ENCODE measurements at places on chromosomes 13 and 19.

DNA sequence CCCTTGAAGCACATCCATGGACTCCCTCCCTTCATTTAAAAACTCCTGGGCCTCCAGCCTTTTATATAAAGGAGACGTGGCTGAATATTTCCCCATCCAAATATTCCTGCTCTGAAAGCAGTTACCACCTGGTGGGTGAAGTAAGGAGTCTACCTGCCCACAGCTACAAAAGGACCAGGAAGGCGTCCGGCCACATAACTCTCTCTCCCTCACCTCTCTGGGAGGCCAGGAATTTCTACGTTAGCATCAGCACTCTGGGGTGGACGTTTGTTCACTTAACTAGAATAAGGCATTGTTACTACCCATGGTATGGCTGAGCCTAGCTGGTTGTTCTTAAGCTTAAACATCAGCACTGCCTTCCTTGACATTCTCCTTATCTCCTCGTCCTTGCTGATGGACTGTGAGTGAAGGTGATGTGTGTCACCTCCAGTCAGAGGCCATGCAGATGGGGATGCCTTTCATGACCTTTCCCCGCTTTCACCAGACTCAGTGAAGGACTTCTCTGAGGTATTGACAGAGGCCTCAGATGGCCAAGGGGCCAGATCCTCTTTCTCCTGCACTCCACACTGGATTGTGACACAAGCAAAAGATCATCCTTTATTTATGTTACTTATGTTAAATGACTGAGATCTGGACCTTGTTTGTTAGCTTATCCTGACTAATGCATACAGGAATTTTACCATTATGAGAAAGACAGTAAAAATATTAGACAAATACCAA lies 22.2 kb upstream of the KPNA3 start:
- DNase-seq = no peak

DNA sequence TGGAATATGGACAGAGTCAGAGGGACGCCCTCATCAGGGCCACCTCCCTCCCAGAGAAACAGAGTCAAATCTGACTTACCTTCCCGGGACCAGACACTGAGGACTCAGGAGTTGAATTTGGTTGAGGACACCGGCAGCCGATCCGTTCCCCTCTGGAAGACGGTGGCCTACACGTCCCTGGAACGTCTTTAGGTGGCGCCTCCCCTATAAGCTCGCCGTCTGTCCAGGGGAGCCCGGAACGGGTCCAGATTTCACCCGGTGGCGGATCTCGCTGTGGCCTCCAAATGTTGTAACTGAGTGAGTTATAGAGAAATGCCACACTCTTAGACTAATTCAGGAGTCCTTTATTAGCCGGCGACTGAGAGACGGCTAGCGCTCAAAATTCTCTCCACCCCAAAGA lies 9.0 kb downstream of the TNFSF14 start:
- no peak for DNase-seq

DNA sequence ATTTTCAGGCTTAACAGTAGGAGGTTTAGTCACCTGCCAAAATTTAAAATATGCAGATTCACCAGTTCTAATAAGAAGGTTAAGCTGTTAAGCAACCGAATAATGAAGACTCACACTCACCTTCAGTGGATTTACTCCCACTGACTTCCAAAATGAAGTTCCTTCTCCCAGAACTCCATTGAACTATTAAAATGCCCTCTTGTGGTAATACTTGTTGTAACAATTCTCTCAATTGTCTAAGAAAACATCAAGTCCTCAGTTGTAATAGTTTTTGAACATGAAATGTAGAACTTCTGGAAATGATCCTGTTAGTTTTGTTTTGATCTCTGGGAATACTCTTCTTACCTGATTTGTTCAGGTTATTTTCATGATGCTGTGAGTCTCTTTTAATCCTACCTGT lies 522.0 kb upstream of the ATXN8OS start:
- no peak for DNase-seq

DNA sequence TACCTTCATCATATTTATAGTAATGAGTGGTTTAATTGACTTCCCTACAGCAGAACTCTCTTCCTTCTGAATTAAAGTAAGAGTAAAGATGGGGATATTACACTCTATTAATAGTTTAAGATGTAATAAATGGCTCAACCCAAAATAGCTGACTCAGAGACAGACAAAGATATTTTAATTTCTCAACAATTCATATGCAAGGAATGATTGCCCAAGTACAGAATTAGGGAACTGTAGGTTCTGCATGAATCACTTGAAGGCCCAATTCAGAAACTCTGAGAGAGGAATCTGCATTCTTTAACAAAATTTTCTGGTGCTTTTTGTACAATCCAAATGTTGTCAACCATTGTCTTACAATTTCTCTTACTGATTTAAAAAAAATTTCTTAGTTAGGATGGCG lies 42.9 kb upstream of the PCDH9 start:
- DNase-seq = peak; percentile 61

DNA sequence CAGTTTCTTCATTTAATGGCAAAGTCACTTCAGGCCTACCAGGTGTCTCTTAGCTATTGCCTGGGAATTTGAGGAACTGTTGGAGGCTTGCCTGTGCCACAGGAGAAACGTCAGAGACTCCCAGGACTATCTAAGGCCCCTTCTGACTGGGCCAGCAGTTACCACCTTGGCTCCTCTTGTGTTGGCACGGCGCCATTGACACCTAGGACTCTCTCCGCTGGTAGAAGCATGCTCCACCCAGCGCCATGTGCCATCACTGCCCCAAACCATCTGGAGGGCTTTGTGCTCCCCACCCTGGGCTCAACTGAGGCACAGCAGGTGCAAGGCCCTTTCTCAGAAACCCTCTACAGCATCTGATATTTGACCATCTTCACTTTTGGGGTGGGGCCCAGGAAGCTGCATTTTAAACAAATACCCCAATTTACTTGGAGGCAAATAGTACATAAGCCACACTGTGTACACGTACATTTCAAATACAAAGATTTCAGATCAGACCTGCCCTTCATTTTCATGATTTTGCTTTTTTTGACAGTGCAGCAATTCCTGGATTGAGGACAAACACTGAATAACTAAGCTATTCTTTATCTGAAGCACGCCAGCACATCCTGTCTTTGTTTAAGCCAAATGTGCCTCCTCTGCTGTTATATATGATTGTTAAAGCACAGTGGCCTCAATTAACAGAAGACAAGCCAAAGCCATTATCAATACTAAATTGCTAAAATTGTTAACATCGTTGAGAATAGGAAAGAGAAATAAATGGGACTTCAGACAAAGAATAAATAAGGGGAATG lies 59.9 kb upstream of the TPP2 start:
- DNase-seq = no peak

GRCh38 chr13:43905435-43906031 lies 25.8 kb downstream of the LACC1 start:
- DNase-seq = peak; percentile 60

DNA sequence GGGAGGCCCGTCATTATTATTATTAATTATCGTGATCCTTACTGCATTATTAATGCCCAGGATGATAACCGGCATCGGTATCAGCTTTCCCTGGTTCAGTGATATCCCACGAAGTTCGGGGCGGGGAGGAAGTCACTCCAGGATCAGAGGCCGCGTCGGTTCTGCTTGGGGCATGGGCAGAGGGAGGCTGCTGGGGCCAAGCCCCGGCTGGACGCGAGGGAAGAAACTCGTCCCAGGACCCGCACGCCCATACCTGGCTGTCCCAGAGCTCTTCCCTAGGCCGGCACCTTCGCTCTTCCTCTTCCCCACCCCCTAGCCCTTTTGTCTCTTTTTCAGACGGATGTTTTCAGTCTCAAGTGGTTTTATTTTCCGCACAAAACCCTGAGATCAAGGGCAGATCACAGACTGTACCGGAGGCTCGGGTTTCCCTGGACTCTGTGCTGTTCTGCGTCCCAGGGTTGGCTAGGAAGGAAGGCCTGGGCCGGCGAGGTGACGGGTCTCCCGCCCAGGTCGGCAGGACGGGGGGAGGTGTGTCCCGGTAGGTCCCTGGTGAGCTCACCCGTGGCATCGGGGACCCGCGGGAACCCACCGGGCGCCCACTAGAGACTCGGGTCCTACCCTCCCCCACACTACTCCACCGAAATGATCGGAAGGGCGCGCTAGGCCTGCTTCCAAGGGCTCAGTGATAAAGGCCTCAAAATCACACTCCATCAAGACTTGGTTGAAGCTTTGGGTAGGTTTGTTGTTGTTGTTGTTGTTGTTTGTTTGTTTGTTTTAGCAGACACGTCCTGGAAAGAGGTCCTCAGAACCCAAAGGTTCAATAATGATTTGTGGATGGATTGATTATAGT lies 7.9 kb downstream of the ZIC2 start:
- DNase-seq = no peak

- peak; percentile 27 for DNase-seq
Measured at GRCh38 chr13:109249780-109250528, 536.4 kb downstream of the IRS2 start.

- no peak for DNase-seq
Measured at GRCh38 chr13:23905766-23906165, 8.5 kb upstream of the C1QTNF9B start.

DNA sequence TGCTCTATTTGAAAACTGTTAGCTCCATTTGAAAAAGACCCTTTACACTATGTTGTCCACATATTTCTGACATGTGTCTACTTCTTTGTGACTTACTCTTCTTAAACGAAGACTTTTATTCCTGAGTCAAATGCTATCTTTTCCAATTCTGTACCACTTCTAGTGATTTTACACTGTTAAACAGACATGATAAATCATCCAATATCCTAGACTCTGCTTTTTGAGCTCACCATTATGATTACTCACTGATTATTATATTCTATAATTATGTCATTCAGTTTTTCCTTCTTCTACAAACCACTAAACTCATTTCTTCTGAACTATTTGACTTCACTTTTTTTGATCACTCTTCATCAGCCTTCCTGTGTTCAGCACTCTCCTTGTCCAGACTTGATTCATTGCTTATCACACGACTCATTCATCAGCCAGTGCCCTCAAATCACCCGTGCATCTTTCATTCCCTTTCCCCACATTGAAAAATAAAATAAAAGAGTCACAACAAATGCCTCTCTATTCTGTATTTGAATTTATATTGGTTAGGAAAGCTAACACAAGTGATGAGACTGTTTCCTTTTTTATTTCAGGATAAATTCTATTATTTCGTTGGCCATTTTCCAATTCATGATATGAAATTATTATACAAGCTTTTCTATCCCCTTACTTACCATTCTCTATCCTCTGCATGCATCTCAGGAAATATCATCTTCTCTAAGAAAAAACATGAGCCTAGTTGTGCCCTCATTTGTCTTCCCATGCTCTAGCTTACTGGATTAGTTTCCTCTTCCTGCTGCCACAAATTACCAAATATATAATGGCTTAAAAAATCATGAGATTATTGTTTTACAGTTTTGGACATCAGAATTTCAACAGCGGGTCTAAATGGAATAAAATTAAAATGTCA lies 1482.1 kb upstream of the MIR17HG start:
- no peak for DNase-seq

GRCh38 chr13:110138010-110138699 lies 168.8 kb downstream of the COL4A1 start:
- DNase-seq = peak; percentile 78

GRCh38 chr13:31761951-31762350 lies 22.6 kb downstream of the RXFP2 start:
- DNase-seq = peak; percentile 48

DNA sequence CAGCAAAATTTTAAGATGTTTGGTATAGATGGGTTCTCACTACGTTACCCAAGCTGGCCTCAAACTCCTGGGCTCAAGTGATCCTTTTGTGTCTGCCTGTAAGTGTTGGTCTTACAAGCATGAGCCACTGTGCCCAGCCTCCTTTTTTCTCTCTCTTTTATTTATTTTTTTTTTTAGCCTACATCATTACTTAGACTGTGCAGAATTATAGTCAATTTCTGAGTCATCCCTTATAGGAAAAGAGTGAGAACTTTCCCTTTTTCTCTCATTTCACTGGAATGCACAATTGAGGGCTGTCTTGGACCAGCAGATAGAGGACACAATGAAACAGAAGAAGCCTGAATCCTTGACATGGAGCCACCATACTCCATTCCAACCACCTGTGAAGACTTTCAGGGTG lies 13.3 kb downstream of the TSKS start:
- no peak for DNase-seq

DNA sequence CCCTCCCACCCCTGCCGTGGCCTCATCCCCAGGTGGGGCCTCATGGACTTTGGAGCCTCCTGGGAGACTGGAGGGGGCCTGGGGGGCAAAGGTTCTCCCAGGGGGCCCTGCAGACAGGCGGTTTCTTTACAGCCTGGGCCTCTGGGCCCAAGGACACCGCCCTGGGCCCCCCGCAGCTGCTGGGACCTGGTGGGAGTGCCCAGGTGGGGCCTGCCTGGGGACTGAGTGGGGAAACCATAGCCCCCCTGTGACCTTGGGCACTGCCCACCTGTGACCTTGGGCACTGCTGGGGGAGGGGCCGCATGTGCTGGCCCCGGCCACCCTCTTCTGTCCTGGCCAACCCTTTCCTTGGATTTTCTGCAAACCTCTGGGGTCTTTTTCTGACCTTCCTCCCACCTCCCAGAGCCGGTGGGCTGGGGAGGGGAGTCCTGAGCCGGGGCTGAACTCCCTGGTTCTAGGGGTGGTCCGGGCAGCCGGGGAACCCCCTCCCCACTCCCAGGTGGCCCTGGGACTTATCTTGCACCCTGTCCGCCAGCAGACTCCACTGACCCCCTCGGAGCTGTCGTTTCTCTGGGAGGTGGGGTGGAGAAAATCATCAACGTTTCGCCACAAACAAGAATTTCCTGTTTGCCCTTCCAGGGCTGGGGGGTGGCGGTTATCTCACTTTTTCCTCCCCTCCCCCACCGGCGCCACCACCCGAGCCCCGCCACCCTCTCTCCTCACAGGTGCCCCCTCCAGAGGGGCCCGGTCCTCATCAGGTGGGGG lies 27.0 kb downstream of the ARID3A start:
- DNase-seq = peak; percentile 71

- DNase-seq = no peak
Measured at GRCh38 chr13:30016398-30016797, 166.0 kb upstream of the UBL3 start.

GRCh38 chr13:109913936-109914510 lies 127.6 kb upstream of the IRS2 start:
- DNase-seq = no peak

- DNase-seq = no peak
Measured at GRCh38 chr13:48319531-48320398, 16.2 kb downstream of the RB1 start.

- no peak for DNase-seq
Measured at GRCh38 chr19:38708413-38709024, 35.8 kb downstream of the CAPN12 start.

DNA sequence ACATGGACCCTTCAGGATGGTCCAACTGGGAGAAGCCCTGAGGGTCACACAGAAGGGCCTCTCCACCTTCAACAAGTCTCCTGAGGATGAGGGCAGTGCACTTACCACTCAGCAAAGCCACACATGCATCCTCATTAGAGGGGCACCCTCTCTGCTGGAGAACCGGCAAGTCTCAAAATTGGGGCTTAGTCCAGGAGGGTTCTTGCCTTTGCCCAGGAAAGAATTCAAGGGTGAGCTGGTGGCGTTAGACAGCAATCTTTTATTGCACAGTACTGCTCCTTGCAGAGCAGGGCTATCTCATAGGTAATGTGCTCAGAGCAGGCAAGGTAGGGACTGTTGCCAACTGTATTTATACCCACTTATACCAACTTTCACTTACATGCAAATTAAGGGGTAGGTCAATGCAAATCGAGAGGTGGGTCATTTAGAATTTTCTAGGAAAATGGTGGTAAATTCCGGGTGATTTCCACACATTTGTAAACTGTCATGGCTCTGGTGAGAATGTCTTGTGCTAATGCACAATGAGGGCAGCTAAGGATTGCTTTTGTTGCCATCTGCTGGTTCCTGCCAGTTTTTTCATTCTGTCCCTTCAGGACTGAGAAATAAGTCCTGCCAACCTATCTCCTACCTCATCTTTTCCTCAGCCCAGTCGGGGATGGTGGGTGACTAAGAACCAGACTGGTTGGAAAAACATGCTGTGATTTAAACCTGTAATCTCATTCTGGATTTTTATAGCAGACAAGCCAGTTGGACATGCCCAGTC lies 27.8 kb upstream of the IGSF23 start:
- peak; percentile 43 for DNase-seq
